ENCODE measurements at places on chromosomes 6 and 20.

DNA sequence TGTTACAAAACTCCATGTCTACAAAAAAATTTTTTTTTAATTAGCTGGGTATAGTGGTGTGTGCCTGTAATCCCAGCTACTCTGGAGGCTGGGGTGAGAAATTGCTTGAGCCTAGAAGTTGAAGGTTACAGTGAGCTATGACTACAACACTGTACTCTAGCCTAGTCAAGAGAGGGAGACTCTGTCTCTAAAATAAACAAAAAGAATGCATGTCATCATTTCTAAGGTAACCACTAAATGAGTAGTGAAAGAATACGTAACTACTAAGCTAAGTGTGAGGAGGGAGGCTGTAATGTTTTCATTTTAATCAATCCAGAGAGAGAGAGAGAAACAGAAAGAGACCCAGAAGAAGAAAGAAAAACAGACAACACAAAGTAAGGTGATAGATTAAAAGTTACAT, 9.9 kb downstream of the SYCP2 start:
- DNase-seq = no peak

GRCh38 chr6:78484198-78485064, 382.9 kb upstream of the IRAK1BP1 start:
- DNase-seq = no peak

DNA sequence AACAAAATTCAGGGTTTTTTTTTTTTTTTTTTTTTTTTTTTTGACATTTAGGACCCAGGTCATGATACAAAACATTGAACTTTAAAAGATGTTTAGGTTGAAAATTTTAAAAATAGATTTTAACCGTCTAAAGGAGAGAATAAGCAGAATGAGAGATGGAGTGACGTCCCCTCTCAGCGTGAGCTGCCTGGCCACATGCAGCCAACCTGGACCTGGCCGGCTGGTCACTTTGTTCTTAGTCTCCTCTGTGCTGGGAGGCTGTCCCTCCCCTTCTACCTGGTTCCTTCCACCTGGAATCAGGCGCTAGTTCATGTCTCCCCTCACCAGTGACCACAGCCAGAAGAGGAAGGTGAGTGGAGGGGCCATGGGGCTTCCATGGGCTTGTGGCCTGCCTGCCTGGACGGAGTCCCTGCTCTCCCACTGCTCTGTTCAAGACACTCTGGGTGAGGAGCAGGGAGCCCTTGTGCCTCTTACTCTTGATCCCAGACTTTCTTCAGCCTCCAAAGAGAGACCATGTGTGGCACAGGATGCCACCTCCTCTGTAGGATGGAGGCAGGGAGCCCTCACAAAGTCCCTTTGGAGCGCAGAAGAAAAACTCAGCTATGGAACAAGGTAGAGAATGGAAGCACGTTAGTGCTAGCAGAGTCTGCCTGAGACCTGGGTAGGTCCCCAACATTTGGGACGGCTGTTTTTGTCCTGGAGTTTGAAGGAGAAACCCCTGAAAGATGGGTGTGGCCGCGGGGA, 31.7 kb downstream of the IRF4 start:
- DNase-seq = no peak

DNA sequence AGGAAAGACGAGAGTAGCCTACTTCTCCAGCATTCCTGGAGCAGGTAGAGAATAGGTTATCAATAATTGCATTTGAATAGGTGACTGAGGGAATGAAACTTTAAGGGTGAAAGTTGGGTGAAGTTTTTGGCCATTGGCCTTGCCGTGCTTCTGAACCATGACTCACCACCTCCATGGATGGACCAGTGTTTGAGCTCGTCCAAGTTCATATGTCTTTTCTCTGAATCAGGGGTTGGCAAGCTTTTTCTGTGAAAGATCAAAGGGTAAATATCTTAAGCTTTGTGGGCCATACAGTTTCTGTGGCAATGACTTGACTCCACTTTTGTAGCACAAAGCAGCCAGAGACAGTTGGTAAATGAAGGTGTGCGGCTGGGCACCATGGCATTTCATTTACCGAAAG, 31.8 kb downstream of the SNRNP48 start:
- no peak for DNase-seq

GRCh38 chr6:55447891-55448290, 120.6 kb downstream of the GFRAL start:
- DNase-seq = no peak

- DNase-seq = no peak
Observed at GRCh38 chr6:106446287-106446885, 85.9 kb downstream of the CRYBG1 start.

DNA sequence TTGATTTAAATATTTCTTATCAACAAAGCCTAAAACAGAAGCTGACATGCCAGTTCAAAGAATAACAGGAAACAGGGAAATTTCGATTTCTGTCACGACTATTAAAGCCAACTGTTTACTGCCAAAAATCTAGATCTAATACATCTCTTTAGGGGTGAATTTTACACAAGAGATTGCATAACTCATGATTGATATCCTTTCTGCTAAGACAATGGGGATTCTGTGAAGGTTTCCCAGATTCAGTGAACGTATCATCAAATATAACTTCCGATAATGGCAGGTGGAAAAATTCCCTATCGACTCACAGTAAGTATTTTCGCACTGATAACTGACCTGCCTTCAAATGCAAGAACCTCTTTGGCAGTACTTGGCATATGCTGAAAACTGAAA, 42.9 kb downstream of the NHSL1 start:
- no peak for DNase-seq

GRCh38 chr6:21064756-21065340, 528.7 kb upstream of the SOX4 start:
- no peak for DNase-seq

GRCh38 chr6:20565342-20565741, 31.1 kb downstream of the CDKAL1 start:
- no peak for DNase-seq
